Lung microvascular endothelial cell (primary cell): ENCODE measurements at places on chromosomes 1 and 21.

GRCh38 chr1:53614231-53615021, 124.5 kb downstream of the GLIS1 start:
- no peak for DNase-seq

GRCh38 chr1:40337443-40337842, 20.4 kb upstream of the COL9A2 start:
- no peak for DNase-seq

GRCh38 chr1:15399710-15400109, 10.0 kb upstream of the EFHD2 start:
- DNase-seq: no peak

DNA sequence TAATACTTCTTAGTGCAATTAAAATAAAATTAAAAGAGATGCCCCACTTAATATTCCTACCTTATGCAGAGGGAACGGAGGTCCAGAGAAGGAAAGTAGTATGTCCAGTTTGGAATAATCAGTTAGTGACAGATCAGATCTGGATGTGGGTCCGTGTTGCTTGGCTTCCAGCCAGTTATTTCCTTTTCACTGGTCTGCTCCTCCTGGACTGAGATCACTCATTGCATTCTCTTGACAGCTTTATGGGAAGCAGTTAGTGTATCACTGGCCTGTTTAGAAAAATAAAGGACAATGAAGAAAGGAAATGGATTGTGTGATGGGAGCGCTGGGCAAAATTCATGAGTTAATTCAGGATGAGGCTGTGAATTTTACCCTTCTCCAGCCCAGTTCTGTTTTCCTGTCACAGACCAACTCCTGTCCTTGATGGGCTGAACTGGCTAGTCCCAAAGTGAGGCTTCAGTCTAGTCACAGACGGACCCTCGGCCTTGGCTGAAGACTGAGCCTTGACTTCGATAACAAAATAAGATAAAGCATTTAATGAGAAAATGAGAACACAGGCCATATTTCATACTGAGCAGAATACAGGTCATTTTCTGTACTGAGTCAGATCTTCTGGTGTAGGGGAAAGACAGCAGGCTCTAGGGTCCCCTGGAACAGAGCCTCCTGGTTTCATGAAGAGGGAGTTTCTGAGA, 85.2 kb upstream of the TRABD2B start:
- DNase-seq: peak; percentile 82

GRCh38 chr1:55827350-55827749, 612.2 kb upstream of the USP24 start:
- DNase-seq: no peak

DNA sequence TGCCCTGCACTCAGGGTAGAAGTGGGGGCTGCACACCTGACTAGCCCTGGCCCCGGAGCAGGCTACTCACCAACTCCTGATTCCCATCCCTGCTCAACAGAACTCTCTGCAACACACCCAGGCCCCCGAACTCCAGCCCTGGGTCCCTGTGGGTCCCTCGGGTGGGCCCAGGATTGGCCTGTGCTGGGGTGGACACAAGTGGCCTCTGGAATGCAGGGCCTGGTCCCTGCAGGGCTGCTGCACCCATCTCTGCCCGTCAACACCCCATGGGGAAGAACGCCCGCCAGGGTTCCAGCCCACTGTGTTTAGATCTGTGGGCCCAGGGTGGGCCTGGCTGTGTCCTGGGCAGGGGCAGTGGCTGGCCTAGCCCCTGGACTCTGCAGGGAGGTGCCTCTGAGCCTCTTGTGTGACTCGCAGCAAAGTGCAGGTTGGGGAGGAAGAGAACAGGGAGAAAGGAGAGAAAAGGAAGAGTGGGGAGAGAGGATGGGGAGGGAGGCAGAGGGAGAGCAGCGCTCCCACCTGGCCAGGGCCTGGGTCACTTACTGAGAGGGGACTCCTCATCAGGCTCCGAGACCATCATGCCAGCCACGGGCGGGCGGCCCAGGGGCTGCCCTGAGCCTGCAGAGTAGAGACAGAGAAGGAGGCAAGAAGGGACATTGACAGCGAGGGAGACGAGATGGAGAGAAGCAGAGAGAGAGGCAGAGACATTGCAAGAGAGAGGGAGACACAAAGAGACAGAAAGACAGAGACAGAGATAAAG, 43.9 kb downstream of the HSPG2 start:
- no peak for DNase-seq

DNA sequence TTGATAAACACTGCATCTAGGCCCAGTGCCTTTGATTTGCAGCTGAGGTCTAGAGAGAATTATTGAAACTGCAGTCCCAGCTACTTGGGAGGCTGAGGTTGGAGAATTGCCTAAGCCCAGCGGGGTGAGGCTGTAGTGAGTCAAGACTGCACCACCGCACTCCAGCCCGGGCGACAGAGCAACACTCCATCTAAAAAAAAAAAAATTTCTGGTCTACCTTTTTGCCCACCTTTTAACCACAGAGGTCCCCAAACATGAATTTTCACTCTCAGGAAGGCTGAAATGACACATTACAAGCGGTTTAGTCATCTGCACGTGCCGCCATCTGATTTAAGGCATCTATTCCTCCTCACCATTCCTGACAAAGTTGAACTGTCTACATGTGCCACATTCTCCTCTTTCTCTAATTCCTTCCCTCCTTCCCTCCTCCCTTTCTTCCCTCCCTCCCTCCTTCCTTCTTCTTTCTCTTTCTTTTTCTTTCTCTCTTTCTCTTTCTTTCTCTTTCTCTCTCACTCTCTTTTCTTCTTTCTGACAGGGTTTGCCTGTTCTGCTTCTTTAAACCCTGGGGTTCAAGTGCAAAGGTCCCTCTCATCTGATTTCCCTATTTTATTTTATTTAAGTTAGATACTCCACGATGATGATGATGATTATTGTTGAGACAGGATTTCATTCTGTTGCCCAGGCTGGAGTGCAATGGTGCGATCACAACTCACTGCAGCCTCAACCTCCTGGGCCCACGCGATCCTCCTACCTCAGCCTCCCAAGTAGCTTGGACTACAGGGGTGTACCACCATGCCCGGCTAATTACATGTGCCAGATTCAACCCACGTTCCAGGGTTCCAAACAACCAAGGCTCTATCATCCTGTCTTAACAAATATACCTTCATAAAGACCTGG, 3.0 kb upstream of the SOD1 start:
- no peak for DNase-seq

- no peak for DNase-seq
Observed at GRCh38 chr1:214856843-214857242, 225.7 kb upstream of the KCNK2 start.

GRCh38 chr1:89260566-89261255, 11.9 kb downstream of the GBP5 start:
- no peak for DNase-seq
